ENCODE measurements at places on chromosomes 2 and 18.

- DNase-seq = no peak
Observed at GRCh38 chr18:13539843-13540476, 186.4 kb downstream of the FAM210A start.

GRCh38 chr2:234564699-234565098, 67.8 kb upstream of the ARL4C start:
- DNase-seq = no peak

DNA sequence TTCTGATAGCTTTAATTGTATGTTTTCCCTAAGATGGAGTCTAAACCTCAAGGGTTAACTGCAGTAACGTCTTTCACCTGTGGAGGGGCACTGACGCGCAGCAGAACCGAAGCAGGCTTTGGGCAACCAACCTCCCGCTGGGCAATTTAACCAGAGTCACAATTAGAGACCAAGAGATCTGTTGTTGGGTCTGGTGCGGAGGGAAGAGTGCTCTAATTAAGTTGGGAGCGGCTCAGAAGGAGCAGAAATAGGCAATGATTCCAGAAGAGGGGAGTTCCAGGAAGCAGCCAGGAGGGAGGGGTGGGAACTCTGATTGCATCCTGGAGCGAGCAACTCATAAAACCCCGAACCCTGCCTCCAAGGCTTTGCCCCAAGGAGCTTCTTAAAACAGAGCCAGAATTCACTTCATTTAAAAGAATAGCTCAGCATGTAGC, 245.8 kb downstream of the PAX3 start:
- no peak for DNase-seq

DNA sequence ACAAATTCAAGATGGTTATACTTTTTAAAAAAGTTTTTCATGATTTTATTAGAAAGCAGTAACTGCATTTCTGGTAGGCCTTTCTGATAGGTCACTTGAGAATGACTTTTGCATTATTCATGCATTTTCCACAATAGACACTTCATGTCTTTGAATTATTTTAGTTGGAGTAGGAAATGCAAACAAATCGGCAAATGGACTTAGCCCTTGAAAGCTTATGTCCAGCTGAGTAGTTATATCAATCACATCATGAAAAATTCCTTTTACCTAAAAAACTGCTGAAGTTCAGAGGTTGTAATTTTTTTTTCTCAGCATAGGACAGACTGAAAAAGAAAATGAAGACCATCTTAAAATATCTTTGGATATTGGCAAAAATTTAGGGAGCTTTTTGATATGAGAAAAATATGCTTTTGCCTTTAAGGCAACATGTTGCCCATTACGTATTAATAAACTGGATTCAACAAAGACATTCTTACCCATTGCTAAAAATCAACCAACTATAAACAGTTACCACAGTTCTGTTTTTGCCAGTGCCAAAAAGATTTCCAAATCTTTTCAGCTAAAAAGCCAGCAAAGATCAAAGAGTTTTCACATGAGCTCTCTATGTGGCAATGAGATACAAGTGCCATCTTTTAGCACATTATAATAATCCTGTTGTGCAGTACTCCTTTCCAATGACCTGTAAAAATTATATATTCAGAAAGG, 45.5 kb upstream of the FRZB start:
- no peak for DNase-seq

GRCh38 chr2:152292991-152293390, 42.0 kb upstream of the FMNL2 start:
- DNase-seq = no peak

- DNase-seq = no peak
Observed at GRCh38 chr18:5871426-5871825, 23.9 kb downstream of the TMEM200C start.

DNA sequence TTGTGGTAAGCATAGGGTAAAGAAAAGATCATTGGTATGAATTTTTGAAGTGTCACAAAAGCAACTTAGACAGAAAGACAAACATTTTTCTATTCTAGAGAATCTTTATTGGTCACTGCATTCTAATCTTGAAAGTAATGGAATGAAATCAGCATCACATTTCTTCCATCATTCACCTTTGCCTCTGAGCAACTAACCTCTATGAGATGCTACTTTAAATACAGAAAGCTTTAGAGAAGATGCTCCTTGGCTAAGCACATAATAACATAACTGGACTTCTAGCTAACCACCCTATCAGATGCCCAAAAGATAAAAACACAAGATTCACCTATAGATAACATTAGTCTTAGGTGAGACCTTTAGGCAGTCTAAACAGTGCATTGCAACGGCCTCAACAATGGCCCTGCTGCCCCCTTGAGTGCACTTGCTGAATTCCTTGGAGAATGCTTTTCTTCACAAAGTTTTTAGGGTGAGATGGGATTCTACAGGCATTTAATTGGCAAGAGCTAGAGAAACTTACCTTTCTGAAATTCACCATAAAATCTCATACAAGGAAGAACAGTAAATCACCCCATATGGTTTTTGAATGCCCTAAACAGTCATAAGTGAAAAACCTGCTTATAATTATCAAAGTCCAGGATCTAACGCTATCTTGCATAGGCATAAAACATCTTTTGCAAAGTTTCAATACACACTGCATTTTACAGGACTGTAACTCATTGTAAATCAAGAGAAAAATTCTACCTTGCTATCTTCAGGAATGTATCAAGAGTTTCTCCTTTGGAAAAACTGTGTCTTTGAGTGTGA, 791.3 kb upstream of the CHAC2 start:
- DNase-seq = no peak

- no peak for DNase-seq
Observed at GRCh38 chr2:188279093-188279445, 12.6 kb upstream of the GULP1 start.

GRCh38 chr2:151174127-151174526, 87.5 kb downstream of the RBM43 start:
- DNase-seq = no peak

Data from skeletal muscle cell (primary cell).